ENCODE measurements at places on chromosomes 1 and 21. TPM values are rescaled to one million over a fixed set of nuclear protein-coding genes. Genes with fewer than 3 reads are reported as not detected.

NKAIN1 gene
- 3.8 TPM for polyA plus RNA-seq

GRCh38 chr1:115426231-115426771, 88.3 kb upstream of the NGF start:
- peak; percentile 37 for DNase-seq

GRCh38 chr21:9838738-9839642, 682.4 kb upstream of the TPTE start:
- DNase-seq, result no peak

DNA sequence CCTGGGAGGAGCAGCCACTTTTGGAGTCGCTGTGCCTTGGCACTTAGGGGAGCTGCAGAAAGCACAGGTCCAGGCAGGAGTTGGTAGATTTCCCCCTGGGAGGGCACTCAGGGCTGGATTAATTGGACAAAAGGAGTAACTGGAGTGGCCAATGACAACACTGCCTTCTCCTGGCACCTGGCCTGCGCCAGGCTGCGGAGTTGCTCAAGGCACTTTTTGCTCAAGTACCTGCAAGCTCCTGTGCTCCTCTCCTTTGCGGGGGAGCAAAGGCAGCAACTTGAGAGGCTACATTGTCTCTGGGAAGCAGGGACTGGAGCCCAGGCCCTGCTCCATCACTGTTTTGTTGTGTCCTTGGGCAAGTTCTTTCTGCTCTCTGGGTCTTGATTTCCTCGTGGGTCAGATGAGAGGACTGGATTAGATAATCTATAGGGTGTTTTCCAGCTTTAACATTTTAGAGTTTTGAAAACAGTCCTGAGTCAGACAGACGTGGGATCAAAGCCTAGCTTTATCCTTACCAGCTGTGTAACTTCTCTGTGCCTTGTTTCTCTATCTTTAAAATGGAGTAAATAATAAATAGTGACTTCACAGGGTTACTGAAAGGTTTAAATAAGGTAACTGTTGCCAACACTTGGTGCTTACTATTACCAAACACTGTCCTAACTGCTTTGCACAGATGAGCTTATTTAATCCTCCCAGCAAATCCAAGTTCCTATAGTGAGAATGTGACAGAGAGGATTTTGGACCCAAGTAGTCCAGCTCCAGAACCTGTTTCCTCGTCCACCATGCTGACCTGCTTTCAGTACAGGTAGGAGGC, 18.0 kb upstream of the GRHL3 start:
- DNase-seq, result no peak

GRCh38 chr21:15061279-15061678, 3.5 kb downstream of the NRIP1 start:
- DNase-seq, result no peak

- no peak for DNase-seq
Measured at GRCh38 chr1:230573658-230574057, 68.6 kb upstream of the COG2 start.

DNA sequence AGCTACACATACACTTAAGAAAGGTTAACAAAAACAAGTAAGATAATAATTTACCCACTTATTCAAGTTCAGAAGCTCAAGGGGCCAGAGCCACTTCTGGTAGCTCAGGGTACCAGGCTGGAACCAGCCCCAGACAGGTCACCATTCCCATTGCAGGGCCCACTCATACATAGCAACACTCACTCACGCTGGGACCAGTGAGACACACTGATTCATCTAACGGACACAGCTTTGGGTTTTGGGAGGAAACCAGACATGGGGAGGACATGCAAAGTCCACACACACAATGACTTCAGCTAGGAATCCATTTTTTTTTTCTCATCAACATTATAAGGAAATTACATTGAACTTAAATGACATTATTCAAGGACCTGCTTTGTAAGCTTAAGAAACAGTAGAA, 169.1 kb downstream of the ZC3H11B start:
- no peak for DNase-seq

- DNase-seq, result no peak
Measured at GRCh38 chr1:53576381-53576801, 117.2 kb downstream of the DMRTB1 start.

GRCh38 chr1:205663286-205663936, 16.9 kb downstream of the SLC45A3 start:
- no peak for DNase-seq

DNA sequence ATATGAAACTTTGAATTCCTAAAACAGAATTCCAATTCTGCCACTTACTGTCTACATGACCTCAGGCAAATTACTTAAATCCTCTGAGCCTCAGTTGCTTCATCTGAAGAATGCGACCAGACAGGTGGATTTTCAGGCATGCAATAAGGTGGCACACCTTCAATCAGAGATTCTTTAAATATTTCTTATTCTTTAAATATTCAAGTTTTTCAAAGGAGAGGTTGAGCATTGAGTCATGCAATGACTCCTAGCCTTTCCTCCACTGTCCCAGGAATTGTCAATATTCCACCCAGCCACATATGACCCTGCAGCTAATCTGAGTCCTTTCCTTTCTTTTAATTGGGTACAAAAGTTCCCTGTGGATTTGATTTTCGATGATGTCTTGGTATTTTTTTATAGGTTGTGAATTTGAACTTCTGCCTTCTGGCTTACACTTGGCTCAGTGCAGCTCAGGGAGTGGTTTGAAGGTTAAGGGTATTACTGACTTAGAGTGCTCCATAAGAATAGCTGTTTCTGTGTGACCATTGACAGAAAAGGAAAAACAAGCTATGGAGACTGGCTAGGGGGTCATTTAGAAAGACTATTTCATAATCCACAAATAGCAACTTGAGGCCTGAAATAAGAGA, 52.2 kb upstream of the PRDX6 start:
- no peak for DNase-seq
